ENCODE measurements at places on chromosomes 16 and 17. TPM values are rescaled to one million over a fixed set of nuclear protein-coding genes. Genes with fewer than 3 reads are reported as not detected.

DNA sequence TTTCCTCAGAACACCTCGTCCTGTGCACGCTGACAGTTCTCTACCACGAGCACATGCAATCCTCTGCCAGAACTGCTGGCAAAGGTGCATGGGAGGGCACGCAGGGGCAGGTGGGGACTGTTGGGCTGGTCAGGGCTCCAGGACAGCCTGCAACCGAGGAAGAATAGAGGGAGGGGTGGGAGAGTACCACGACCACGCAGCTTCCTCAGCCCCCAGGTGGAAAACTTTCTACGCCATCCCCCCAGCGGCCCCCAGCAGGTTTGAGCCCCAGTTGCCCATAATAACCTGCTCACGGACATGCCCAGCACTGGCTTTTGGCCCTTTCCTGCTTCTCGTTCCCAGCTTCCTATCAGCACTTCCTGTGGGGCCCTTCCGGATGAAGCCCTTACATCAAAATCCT, 199.3 kb downstream of the C16orf95 start:
- no peak for DNase-seq

DNA sequence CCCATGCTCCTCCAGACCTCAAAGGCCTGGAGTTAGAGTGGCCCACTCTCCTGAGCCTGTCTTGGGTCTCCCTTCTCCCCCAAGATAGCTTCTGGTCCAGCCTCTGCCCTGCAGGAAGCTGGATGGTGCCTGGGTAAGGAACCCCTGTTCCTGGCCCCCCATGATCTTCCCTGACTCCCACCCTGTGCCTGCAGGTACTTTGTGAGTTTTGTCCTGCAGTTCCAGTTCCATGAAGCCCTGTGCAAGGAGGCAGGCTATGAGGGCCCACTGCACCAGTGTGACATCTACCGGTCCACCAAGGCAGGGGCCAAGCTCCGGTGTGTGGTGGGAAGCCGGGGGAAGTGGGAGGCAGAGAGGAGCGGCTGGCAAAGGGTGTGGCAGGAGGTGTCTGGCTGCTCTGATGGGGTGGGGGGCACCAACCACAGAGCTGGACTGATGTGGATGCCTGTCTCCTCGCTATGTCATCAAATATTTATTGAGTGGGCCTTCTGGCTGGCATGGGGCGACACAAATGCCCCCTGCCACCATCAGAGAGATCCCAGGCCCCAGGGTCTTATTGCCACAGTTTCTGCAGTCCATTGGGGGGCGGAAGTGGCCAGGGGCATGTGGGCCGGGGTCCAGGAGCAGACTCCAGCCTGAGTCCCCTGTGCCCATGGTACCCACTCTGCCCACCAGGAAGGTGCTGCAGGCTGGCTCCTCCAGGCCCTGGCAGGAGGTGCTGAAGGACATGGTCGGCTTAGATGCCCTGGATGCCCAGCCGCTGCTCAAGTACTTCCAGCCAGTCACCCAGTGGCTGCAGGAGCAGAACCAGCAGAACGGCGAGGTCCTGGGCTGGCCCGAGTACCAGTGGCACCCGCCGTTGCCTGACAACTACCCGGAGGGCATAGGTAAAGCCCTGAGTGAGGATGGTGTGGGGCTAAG, 7.1 kb downstream of the ACE start:
- DNase-seq: no peak

DNA sequence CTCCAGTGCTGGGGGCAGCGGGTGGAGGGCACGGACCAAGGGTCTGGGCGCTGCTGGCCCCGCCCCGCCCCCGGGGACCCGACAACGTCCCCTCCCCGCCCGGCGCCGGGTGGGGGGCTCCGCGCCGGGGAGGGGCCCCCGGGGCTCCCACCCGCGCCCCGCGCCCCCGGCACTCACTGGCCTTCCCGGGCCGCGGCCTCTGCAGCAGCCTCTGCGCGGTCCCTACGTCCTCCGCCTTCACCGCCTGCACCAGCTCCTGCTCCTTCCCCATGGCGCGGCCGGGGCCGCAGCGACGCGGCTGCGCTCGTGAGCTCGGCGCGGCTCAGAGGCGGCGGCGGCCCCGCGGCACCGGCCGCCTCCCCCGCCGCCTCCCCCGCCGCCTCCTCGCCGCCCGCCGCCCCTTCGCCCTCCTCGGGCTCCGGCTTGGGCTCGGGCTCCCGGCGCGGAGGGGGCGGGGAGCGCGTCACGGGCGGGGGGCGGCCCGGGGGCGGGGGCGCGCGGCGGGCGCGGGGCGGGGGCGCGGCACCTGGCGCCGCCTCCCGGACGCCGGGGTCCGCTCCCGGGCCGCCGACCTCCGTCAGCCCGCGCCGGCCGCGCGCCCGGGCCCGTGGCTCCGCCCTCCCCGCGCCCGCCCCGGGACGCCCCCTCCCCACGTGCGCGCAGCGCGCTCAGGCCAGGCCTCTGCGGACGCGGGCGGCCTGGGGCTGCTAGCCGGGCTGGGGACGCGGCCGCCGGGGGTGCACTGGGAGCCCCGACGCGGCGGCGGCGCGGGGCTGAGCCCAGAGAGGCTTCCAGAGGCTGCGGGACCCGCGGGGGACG, at the start of gene CASKIN1:
TSS of gene CASKIN1 (minus strand) at position 444 of the 819 bp plus-strand sequence. CDS start at position 271, 173 bp downstream.
- DNase-seq: no peak

GRCh38 chr16:684961-685696, 995 bp upstream of the JMJD8 start:
- no peak for DNase-seq

GRCh38 chr16:595942-596735, 6.3 kb downstream of the RAB40C start:
- DNase-seq: no peak

DNA sequence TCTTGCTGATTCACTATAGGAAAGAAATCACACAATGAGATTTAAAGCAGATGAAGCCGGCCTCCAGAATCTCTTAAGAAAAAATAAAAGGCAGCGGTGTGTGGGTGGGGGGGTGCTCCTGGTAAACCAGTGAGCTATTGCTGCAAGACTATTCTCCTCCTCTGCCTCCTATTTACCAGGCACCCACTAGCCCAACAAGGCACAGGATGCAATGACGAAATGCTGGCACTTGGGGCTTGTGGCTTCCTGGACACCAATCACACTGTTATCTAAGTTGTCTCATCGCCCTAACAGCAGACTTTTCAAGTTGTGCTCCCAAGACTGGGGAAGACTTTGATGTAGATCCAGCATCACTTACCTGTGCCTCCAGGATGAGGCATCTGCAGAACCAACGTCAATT, 50.2 kb upstream of the NDRG4 start:
- no peak for DNase-seq

DNA sequence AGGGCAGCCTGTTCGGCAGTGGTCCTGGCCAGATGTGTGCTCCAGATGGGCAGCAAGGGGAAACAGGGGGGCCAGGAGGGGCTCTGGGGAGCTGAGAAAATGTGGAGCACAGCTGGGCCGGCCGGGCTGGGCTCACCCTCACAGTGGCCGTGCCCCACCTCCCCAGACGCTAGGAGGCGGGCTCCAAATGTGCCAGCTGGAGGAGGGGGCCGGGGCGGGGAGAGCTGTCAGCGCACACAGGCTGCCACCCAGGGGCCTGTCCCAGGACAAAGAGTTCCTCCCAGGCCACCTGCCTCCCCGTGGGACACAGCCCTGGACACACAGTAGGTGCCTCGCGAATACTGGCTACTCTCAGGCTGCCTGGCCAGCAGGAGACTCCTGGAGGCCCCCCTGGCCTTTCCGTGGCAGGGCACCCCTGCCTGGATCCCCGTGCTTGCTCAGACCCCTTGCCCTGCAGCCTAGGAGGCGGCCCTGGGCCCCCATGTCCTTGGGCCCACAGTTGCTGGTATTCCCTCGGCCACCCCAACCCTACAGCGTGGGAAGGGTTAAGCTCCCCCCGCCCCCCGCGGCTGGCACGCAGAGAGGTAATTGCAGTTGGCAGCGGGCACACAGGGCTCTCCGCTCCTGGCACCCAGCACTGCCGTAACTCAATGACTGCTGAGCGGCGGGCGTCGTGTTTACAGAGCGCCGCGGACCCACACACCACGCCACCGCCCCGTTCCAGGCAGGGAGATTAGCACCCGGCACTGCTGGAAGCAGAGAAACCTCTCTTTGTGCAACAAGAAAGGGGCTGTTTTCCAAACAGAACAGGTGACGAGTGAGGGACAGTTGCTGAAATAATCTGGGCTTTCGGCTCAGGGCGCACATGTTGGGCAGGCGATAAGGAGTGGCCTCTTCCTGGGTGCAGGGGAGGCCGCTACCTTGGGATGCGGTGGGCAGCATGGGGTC, 32.2 kb downstream of the BAHCC1 start:
- DNase-seq: no peak

- DNase-seq: no peak
These were observed 205.8 kb downstream of the PRKCA start for GRCh38 chr17:66507982-66508760.

DNA sequence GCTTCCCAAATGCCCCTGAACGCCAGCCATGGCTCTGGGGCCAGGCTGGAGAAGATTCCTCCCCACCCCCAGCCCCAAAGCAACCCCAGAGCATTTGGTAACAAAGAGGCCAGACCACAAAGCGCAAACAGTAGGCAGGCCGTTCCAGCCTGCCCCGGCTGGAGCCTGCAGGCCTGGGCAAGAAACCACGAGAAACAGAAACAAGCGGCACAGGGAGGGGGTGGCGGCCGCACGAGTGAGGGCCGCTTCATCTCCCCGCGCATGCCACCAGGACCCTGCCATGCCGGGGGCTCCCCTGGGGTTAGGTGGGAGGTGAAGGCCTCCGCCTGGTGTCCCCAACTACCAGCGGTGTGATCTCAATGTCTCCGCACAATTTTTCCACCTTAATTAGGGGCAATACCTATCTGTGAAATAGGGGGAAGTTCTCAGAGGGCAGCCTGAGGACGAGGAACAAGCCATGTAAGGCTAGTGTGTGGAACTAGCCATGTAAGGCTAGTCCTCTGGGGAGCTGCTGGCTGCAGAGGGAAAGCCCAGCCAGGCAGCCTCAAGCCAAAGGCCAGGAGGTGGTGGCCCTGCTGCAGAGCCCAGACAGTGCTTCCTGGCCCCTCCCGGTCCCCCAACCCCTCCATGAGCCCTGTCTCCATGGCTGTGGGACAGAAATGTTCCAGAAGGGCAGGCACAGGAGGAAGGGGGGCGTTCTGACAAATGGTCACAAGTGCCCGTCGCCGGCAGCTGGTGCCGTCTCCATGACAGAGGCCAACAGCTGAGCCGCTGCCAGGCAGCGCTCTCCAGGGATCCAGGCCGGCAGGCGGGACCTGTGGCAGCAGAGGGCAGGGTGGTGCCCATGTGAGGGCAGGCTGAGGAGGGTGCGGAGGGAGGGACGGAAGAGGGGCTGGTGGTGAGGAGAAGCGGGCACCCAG, 14.5 kb upstream of the MTSS2 start:
- DNase-seq: no peak

GRCh38 chr16:69399361-69399760, 13.6 kb upstream of the TERF2 start:
- DNase-seq: peak; percentile 78

DNA sequence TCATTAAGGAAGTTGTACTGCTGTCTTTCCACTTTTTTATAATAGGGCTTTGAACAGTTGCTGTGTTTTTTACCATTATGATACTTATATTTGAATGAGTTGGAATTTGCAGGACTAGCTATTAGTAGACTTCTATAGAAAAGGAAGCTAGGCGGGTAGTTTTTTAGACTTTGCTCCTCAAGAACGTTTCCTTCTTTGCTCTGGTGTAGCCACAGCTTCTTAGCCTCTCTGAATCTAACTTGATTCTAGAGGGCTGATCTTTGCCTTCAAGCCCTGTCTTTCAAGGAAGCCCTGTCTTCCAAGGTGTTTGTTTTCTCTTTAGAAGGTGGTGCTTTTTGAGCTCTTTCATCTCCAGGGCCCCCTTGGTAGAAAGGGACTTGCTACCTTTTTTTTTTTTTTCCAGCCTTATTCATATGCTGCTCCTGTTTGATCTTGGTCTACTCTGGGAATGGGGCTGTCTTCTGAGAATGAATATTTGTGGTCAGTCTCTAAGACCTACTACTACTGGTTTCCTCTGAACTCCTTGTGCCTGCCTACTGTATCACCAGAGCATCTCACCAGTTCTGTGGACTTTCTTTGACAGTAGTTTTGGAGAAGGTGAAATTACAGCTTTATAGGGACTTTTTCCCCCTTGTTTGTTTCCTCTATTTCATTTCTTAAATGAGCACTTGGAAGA, 52.3 kb upstream of the RASL10B start:
- DNase-seq: no peak

- DNase-seq: peak; percentile 58
These were observed 26.6 kb downstream of the PIPOX start for GRCh38 chr17:29069526-29070041.

DNA sequence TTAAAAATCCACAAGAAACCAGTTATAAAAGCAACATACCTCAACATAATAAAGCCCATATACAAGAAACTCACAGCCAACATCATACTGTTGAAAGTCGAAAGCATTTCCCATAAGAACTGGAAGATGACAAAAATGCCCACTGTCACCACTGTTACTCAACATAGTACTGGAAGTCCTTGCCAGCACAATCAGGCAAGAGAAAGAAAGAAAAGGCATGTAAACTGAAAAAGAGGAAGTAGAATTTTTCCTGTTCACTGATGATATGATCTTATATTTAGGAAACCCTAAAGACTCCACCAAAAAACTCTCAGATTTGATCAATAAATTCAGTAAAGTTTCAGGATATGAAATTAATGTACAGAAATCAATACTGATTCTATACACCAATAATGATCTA, 45.1 kb downstream of the AHSP start:
- no peak for DNase-seq

DNA sequence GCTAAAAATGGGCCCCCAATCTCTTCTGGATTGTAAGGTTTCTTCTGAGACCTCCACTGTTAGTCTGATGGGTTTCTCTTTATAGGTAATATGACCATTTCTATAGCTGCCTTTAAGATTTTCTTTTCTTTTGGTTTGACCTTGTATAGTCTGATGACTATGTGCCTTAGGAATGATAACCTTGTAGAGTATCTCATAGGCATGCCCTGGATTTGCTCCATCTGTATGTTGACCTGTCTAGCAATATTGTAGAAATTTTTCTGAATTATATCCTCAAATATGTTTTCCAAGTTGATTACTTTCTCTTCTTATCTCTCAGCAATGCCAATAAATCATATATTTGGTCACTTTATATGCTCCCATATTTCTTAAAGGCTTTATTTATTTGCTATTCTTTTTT, 1403.8 kb upstream of the GOT2 start:
- DNase-seq: no peak

DNA sequence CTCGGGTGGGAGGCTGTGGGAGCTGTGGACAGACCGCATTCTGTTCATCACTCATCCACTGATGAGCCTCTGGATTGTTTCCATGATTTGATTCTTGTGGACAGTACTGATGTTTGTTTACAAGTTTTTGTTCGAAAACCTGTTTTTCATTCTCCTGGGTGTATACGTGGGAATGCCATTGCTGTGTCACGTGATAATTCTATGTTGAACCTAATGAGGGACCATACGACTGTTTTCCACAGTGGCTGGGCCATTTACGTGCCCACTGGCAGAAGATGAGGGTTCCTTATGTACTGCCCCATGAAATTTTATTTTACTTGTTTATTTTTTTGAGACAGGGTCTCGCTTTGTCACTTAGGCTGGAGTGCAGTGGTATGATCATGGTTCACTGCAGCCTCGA, 2.6 kb upstream of the ALG1 start:
- DNase-seq: no peak

TPSAB1 gene
- not detected for total RNA-seq

NDUFAF8 gene
- 14.9 TPM for total RNA-seq

BICDL2 gene
- not detected for total RNA-seq

TBC1D26 gene
- total RNA-seq: not detected

NKD1 gene
- under 0.01 TPM for total RNA-seq

PIGS gene
- 56.3 TPM for total RNA-seq

TBC1D28 gene
- not detected for total RNA-seq
